ENCODE measurements at places on chromosomes 3 and 15.

DNA sequence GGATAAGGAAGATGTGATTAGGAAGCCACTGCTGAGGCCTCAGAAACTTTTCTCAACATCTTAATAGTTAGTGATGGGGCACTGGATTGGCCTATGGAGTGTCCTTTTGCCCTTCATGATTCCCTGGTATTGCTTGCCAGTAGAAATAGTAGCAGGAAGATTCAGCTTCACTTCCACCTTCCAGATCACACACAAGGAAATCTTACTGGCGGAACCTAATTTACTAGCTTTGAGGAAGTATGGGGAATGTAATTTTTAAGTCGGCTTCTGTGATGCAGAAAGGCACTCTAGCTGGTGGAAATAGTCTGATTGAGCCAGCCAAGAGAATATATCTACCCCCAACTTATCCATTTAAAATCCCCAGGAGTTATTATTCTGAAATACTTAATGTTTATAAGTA, 46.5 kb downstream of the LPP start:
- DNase-seq = no peak

GRCh38 chr3:18370672-18371071, 54.5 kb downstream of the SATB1 start:
- DNase-seq = no peak

GRCh38 chr3:146817704-146818103, 212.6 kb upstream of the PLSCR5 start:
- no peak for DNase-seq

- DNase-seq = no peak
These were observed 8.5 kb downstream of the RAB11A start for GRCh38 chr15:65877749-65878148.

GRCh38 chr3:34229876-34230275, 431.4 kb downstream of the PDCD6IP start:
- no peak for DNase-seq

GRCh38 chr3:31978553-31978952, 2.5 kb downstream of the OSBPL10 start:
- no peak for DNase-seq

DNA sequence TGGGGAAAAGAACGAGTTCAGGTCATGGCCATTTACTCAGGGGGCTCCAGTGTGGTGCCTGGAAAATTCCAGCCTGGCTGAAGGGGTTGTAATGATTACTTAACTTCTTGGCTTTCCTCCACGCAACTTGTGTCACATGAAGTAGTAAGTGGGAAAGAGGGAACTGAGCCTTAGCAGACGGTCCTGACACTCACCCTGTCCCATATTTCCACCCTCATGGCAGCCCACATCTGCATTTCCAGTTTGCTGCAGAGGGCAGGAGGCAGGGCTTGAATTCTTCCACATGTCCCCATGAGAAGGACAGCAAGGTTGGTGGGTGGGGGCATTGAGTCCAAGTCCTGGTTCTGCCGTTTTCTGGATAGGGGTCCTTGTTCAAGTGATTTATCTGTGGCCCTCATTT, 7.8 kb upstream of the CAMP start:
- no peak for DNase-seq

GRCh38 chr3:127634653-127635052, 5.7 kb downstream of the PODXL2 start:
- no peak for DNase-seq

GRCh38 chr3:172210355-172210754, 171.0 kb downstream of the FNDC3B start:
- no peak for DNase-seq

GRCh38 chr3:13407475-13407874, 12.6 kb downstream of the NUP210 start:
- DNase-seq = no peak

- DNase-seq = no peak
These were observed 36.9 kb downstream of the LRRFIP2 start for GRCh38 chr3:37137516-37137915.

DNA sequence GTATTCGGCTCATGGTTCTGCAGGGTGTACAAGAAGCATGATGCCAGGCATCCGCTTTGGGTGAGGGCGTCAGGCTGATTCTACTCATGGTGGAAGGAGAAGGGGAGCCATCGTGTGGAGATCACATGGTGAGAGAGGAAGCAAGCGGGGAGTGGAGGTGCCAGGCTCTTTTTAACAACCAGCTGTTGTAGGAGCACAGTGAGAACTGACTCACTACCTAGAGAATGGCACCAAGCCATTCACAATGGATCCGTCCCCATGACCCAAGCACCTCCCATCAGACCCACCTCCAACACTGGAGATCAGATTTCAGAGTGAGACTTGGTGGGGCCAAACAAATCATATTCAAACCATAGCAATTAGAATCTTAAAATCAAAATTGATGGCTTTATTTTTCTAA, 259.8 kb upstream of the CTDSPL start:
- DNase-seq = no peak

DNA sequence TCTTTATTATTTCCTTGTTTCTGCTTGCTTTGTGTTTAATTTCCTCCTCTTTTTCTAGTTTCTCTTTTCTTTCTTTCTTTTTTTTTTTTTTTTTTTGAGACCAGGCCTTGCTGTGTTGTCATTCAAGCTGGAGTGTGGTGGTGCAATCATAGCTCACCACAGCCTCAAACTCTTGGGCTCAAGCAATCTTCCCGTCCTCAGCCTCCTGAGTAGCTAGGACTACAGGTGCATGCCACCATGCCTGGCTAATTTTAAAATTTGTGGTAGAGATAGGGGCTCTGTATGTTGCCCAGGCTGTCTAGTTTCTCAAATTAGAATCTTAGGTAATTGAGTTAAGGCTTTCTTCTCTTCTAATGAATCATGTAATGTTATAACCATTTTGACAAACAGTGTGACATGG, 22.4 kb downstream of the SLMAP start:
- no peak for DNase-seq

Data from stimulated activated CD4-positive, alpha-beta T cell treated with anti-CD3 and anti-CD28 coated beads, TNF-alpha, amount 100 ng/mL, for 1 hour (primary cell).